ENCODE measurements at places on chromosomes 4 and X.

GRCh38 chr4:104494185-104494584 is 509 bp downstream of the CXXC4 start:
- no peak for DNase-seq

GRCh38 chr4:112173593-112174558 is 28.6 kb downstream of the FAM241A start:
- no peak for DNase-seq

- no peak for DNase-seq
Measured at GRCh38 chr4:184782731-184783373, 42.9 kb downstream of the ACSL1 start.

- DNase-seq, result no peak
Measured at GRCh38 chr4:26723216-26723615, 137.4 kb upstream of the STIM2 start.

DNA sequence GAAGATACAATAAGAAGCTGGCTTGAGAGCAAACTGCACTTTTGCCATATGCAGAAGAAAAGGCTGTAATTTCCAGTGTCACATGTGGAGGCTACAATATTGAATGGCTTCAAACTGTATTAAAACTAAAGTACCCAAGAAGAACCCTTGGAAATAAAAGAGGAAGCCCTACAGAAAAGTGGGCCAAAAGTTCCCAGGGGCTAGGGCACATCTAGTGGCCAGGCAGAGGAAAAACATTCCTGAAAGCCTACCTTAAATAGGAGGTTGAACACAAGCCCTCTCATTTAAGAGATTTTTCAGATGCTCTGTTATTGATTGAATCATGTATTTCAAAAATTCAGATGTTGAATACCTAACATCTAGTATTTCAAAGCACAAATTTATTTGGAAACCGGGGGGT is 40.6 kb upstream of the PRDX4 start:
- DNase-seq, result no peak

DNA sequence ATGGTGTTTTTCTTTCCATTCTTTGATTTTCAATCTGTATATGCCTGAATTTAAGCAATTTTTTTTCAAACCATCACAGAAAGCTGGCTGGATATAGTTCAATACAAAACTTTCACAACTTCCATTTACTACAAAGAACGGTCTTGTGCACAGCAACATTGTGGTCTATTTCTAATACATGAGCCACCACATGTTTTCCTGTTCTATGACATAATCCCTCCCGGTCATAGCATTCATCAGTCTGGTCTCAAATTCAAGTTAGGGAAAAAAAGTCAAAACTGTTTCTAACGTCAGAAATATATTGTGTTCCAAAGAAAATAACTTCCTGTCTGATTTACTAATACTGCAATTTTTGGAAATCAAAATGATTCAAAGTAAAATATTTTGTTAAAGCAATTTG is 7.5 kb upstream of the CXCL6 start:
- no peak for DNase-seq

GRCh38 chrX:53288189-53288588 is 6.8 kb upstream of the IQSEC2 start:
- no peak for DNase-seq

- no peak for DNase-seq
Measured at GRCh38 chr4:26753617-26754016, 107.0 kb upstream of the STIM2 start.

DNA sequence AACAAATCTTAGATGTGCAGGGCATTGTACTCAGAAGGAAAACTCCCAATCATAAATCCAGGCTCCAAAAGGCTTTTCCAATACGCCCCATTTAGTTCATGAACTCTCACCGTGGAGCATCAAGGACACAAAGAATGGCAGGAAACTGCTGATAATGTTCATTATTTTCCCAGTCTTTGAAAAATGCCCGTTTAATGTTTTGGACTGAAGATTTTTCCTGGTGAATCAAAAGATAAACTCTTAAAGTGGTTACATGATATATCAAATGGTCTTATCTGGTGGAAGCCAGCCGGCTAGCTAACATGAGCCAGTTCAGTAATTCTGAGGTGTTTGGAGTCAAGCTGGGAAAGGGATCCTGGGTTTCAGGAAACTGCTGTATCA is 62.1 kb upstream of the AP1S2 start:
- no peak for DNase-seq

GRCh38 chr4:114860786-114861185 is 252.6 kb downstream of the NDST4 start:
- no peak for DNase-seq

DNA sequence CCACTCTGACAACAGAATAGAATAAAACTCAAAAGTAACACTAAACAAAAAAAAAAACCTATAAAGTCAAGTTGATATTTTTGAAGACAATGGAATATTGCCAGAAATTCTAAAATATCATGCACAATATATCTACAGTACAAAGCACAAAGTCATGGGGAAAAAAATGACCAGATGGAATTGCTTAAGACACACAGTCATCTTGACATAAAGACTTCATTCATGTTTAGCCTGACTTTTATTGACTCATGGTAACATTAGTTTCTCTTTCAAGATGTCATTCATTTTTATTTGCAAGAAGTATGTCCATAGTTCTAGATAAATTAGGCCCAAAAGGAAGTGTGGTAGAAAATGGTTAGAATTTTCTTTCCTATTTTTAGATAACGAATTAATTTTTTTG is 259.1 kb downstream of the CAMK2D start:
- no peak for DNase-seq

DNA sequence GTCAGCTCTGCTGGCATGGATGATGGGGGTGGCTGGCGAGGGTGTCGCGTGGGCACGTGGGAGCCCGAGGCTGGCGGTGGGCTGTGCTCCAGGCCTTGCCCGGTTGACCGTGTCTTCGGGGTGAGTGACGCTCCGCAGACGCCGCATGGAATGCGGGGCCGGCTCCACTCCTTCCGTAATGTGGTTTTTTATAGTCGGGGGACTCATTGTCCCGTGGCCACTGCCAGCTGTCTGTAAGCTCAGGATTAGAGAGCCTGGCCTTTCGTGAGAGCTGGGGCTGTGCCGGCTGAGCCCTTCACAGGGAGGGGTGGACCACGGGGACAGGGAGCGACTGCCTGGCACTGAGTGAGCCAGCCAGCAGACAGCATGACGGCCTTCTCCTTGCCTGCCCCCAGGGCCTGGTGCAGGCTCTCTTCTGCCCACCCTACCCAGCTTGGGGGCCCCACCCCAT is 20.4 kb downstream of the DOK7 start:
- no peak for DNase-seq

DNA sequence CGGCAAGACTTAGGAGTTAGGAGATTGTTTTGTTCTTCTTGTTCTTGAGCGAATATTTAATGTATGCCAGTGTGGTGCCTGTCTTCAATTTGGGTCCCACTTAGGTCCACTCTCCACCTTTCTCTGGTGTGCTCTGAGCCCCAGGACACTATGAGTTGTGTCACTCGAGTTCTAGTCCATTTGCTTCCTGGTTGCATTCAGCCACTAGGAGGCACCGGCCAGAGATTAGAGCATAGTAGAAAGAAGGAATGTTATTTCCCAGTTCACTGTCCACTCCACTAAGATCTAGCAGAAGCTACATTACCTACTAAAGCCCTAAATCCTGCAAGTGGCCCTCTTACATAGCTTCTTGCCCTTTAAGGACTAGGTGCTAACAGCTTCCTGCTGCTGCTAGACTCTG is 326.9 kb downstream of the NAF1 start:
- DNase-seq, result no peak

- no peak for DNase-seq
Measured at GRCh38 chr4:169640261-169640870, 20.0 kb downstream of the CLCN3 start.

DNA sequence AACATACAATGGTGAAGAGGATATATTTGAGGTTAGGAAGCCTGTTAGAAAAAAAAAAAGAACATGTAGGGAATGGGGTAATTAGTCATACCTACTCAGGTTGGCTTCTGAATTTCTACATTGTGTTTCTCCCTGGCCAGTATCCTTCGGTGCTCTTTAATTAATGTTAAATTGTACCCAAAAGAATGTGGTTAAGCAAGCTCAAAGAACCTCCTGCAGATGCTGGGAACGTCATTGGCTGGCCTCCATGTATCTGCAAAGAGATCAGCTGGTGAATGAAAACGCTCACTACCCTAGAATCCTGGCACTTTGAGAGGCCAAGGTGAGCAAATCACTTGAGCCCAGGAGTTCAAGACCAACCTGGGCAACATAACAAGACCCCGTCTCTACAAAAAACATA is 942.3 kb upstream of the PRKX start:
- no peak for DNase-seq

GRCh38 chr4:75989846-75990528 is 758 bp downstream of the SDAD1 start:
- no peak for DNase-seq

- no peak for DNase-seq
Measured at GRCh38 chrX:151346931-151347543, 50.0 kb upstream of the VMA21 start.

DNA sequence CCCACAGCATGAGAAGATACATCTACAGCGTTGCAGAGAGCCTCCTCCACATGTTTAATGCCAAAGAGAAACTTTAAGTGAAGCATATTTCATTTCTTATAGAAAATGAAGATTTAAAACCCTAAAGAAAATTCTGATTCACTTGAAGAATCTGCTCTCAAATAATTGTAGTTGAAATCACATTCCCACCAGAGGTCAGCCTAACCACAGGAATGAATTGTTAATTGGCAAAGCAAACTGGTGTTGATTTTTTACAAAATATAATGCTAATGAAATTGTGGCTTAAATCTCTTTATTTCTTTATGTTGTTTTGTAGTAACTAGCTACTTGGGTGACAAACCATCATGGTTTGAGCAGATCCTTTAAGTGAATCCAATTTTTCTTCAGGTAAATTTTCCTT is 31.1 kb upstream of the WDR17 start:
- DNase-seq, result no peak

DNA sequence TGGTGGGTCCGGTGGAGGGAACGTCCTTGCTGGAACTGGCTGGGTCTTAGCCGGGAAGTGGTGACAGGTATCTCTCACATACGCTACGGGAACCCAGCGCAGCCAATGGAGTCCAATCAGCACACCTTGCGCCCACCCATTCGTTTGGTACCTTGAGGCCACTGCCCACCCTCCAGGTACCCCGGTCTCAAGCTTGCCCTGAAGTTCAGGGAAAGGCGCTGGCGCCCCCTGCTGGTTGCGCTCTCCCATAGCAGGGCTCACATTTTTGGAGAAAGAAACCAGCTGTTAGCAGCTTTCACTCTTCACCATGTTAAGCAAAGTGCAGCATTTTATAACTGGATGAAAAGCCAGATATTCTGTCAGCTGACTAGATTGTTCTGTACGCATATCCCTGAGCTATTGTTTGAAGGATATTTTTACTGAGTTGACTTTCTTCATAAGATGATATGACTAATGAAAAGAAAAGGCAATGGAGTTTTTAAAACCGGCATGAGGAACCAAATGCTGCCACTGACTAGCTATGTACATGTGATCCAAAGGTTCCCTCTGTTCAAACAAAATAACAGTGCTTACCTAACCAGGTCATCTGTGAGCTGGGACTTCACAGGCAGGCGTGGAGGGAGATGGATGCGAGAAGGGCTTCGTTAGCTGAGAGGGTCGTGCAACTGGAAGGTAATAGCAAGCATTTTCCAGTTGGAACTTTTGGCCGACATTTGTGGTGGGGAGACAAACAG is 43.7 kb downstream of the OTOP1 start:
- no peak for DNase-seq

GRCh38 chr4:153589703-153590595 is 94.1 kb upstream of the TLR2 start:
- no peak for DNase-seq

DNA sequence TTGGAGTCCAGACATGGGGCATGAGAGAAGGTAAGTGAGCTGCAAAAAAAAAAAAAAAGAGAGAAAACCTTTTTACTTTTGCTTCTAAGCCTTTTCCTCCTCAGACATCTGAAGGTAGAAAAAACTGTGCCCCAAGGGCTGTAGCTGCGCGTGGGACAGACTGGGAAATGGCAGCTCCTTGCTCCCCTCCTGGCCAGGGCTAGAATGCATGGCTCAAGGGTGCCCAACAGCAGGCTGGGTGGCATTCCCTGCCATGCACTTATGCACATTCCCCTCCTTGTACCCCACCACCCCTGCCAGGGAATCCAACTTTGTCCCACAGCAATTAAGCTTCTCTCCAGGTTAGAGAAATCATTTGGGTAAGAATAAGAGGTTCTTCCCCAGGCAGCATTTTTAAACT is 421.2 kb downstream of the TRAM1L1 start:
- no peak for DNase-seq

- no peak for DNase-seq
Measured at GRCh38 chr4:165472943-165473676, 94.3 kb downstream of the CPE start.

- DNase-seq, result no peak
Measured at GRCh38 chrX:140510895-140511295, 6.0 kb upstream of the SOX3 start.

DNA sequence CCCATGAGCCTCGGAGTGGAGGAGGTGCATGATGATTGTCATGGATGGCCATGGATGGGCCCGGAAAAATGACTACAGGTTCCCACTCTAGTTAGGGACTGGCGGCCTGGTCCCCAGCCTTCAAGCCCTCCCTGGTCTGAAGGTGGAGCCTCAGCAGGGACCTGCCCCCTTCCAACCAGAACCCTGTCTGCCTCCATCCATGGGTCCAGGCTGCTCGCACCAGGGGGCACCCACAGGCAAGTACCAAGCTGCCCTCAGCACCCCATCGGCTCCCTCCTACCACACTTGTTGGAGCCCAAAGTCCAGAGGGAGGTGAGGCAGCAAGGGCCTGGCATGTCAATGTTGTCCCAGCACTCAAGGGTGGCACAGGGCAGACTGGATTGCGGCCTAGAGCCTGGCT is 2468.6 kb downstream of the PCDH7 start:
- no peak for DNase-seq

- peak; percentile 28 for DNase-seq
Measured at GRCh38 chr4:38034986-38035882, 75.0 kb downstream of the PTTG2 start.

GRCh38 chrX:20130357-20130756 is 11.3 kb downstream of the EIF1AX start:
- no peak for DNase-seq

DNA sequence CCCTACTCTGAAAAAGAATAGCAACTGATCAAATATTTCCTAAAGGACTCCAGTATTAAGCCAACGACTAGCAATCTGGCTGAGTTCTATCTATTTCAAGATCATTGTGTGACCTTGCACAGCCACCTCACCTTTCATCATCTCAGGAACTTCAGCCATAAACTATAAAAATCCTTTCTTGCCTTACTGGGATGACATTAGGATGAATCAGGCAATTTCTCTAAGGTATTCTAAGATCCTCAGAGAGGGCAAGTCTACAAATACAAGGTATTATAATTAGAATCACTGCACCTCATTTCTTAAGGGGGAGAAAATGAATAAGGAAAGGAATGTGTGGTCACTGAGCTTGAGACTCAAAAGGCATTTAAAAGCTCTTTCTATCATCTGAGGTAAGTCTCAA is 152.6 kb downstream of the GRIA3 start:
- no peak for DNase-seq

DNA sequence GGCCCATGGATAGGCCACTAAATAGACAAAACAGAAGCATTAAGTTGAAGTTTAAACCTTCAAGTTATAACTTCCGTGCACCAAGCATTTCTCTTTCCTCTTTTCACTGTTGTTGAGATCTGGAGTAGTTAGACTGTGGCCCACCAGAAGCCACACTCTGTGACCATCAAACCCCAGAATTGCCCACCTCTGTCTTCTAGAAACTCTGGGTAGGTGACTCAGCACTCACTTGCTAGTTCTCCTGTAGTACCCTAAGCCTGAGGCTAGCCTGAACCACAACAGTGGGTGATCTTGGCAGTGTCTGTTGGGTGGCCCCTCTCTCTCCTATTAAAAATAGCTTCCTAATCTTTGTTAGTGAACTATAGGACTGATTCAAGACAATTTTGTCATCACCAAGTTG is 24.6 kb upstream of the CD40LG start:
- DNase-seq, result no peak

Measured in NCI-H526 treated with DMSO at 0.1 percent for 48 hours (cell line).